Stimulated activated naive B cell treated with anti-CD40 and anti-IgM and Interleukin-4, amounts not matched to agents 10 μg/mL and 1 μg/mL and 100 μg/mL, for 72 hours (primary cell): ENCODE measurements at places on chromosomes 5 and 9.

DNA sequence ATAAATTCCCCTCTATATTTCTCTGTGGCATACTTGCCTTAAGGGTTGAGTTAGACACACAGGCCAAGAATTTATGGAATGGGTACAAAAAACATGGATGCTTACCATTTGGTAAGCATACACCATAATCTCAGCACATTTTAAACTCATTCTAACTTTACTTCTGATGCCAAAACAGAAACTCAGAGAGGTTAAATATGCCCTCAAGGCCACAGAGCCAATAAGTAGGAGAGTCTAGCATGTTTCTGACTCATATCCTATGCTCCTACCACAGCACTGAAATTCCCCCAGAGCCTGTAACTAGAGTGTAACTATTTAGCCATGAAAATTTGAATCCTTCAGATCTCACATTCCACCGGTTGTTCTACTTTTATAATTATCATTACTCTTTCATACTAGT, 559.7 kb downstream of the ACTL7B start:
- DNase-seq, result no peak

- no peak for DNase-seq
Observed at GRCh38 chr5:39132792-39133191, 58.6 kb upstream of the RICTOR start.

- DNase-seq, result no peak
Observed at GRCh38 chr5:30607301-30607894, 586.1 kb upstream of the CDH6 start.

DNA sequence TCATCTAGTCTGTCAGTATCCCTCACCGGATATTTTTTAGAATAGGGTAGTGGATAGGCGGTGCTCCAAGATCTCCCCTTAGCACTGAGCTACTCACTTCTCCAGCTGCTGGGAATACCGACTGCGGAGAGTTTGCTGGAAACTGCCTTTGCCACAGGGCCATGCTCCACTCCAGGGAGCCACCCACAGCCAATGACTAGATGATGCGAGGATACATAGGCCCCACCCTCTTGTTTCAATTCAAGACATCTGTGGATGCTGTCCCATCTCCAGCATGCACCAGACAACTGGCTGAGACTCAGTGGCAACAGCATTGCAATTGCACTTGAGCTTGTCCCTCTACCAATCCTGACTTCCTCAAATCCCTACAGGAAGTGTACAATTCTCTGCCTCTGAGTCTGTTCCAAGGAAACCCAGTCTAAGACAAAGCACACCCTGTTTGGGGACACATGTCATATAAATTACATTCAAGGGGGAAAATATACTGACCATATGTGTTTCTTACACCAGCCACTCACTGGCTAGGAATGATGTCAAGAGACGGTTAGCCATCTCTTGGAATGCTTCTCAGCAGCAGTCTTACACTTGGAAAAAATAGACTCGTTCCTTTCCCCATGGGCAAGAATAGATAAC, 312.6 kb upstream of the KIF2A start:
- no peak for DNase-seq

DNA sequence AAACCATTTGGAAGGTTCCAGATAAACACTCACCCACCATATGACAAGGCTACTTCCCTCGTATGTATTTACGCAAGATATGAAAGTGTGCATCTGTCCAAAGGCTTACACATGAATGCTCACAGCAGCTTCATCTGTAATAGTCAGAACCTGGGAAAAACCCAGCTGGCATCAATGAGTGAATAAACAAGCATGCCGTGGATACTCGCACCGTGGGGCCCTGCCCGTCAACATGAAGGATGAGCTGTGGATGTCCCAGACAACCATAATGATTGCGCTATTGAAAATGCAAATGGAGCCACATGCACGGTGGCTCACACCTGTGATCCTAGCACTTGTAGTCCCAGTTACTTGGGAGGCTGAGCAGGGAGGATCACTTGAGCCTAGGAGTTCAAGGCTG, 60.6 kb upstream of the FCN1 start:
- DNase-seq, result no peak

GRCh38 chr5:13278148-13278547, 666.3 kb downstream of the DNAH5 start:
- no peak for DNase-seq

DNA sequence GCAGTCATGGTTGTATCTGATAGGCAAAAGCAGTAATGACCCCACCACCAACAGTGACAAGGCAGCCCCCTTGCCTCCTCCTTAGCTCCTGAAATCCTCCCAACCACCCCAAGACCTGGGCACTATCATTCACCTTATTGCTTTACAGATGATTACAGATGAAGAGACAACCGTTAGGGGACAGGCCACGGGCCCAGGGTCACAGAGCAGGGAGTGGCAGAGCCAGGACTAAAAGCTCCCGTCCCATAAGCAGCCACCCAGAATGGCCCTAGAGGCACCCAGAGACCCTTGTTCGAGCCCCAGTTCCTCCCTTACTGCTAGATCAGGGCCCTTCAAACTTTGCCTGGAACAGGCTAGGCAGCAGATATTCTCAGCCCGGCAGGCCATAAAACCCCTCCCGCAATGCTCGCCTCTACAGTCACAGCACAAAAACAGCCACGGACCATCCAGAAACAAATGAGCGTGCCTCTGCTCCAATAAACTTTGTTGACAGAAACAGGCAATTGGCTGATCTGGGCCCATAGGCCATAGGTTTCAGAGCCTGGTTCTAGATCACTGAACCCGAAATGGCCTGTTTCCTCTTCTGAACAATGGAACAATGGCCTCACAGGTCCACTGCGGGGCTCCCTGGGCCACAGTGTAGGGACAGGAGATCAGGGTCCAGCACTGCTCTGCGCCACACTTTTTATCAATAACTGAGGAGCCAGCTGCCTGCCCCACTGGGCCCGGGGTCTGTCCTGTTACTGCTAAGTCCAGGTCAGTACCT, 67.0 kb downstream of the LRSAM1 start:
- no peak for DNase-seq

DNA sequence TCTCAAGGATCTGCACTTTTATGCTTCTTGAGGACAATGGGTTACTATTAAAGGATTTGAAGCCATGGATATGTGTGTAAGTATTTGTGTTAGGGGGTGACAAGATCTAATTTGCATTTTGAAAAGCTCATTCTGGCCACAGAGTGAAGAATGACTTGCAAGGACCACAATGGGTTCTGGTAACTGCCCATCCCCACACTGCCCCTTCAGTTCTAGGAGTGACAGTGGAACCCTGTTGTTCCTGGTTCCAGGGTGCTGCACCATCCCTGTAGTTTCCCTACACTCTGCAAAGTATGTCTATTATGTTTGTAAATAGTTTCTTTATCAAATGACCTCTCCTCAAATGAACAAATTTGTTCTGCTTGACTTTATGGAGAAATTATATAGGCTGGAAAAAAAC, 9.7 kb upstream of the SPRY4 start:
- DNase-seq, result no peak

GRCh38 chr9:136865041-136865767, 904 bp downstream of the EDF1 start:
- no peak for DNase-seq

DNA sequence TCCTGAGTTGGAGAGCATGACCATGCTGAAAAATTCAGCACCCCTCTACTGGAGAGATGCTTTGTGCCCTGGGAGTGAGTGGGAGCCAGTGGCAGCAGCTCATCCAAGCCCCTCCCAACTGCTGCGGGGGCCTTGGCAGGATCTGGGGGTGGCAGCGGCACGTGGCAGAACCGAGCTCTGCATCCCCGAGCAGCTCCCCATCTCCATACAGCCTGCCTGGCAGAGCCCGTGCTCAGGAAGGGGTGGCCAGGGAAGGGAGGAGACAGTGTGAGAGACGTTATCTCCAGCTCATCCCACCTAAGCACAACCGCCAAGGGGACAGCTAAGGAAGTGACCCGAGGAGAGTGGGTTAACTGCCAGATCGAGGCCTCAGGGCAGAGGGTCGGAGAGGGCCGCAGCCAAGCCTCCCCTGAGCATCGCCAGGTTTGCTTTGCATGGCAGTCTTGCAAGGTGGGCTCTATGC, 17.2 kb upstream of the DPM2 start:
- DNase-seq, result no peak

- peak; percentile 76 for DNase-seq
Observed at GRCh38 chr9:91424403-91425176, 958 bp upstream of the NFIL3 start.

- no peak for DNase-seq
Observed at GRCh38 chr5:10756549-10756948, 4.5 kb downstream of the DAP start.

DNA sequence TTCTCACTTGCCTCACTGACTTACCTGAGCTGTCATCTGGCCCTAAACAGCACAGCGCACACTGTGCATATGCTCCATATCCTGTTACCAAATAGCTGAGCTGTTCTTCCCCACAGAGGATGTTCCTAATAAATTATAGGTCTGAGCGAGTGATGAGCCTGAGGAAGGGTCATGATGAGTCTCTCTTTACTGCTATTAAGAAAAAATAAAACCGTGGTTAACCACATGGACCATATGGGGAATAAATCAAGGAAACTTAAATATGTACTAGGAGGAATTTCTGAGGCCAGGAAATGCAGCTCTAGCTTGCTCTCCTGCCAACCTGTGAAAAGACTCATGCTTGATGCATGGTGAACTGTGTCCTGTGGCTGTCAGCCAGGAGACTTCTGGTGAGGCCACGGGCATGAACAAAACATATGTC, 424.8 kb upstream of the DMAC1 start:
- DNase-seq, result no peak

DNA sequence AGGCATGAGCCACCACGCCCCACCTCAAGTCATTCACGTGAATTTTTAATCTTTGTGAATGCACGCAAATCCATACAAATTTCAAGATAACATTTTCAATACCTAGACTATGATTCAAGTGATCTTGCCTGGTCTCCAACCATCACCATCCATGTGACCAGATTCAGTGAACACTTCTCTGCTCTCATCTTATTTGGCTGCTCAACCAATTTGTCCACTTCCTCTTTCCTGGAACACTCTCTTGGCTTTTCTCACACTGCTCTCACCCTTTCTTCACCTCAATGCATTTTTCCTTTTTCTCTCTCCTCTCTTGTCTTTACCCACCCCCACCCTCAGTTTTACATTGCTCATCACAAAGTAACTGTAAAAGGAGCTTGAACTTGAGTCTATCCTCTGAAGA, 354.7 kb upstream of the KIF2A start:
- DNase-seq, result no peak

GRCh38 chr9:111253742-111254437, 76.1 kb downstream of the OR2K2 start:
- DNase-seq, result no peak

GRCh38 chr5:168773226-168773625, 194.1 kb upstream of the PANK3 start:
- no peak for DNase-seq

DNA sequence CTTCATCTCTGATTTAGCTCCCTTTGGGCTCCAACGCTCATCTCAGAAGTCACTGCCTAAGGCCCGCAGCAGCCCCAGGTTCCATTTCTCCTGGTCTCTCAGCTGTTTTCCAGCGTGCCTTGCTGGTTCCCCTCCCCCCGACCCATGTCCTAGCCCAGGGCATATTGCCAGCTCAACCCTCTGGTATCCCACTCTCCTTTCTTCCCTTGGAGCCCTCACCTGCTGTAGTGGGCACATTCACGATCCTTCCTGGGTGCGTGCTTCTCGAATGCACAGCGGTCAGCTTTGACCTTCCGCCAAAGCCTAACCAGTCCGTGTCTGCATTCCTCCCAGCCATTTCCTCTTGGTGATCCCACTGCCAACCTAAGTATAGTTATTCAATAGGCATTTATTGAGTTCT, 36.1 kb downstream of the CFAP90 start:
- no peak for DNase-seq

GRCh38 chr9:3205421-3206095, 320.2 kb downstream of the RFX3 start:
- no peak for DNase-seq

DNA sequence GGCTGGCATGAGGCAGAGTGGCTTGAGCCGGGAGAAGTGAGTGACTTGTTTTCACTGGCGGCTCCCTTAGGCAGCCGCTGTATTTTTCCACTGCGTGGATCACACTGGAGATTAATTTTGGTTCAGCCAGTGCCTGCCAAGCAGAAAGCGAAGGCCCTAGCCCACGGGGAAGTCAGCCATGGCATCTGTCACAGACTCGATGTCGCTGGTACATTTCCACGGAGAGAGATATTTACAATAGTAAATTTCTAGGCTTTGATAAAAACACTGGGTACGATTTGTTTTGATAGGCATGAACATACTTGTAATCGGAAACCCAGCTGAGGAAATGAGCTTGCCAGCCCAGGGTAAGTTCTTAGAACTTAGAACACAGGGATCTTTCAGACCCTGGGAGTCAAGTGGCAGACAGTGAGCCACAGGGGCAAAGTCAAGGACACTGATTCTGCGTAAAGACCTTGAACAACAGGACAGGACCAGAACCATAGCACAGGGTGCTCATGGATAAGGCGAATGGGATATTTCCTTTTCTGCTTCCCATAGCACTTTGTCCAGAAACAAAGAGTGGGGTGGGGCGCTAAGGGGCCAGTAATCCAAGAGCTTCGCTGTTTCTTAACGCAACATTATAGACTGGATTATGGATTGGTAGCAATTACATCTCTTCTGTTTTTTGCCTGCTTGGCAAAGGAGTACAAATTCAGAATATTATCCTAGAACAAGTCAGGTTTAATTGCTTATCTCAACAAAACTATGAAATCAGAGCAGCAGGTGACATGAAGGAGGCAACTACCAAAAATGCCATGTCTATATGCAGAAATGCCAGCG, 4.5 kb downstream of the DUSP1 start:
- DNase-seq, result no peak

- DNase-seq, result no peak
Observed at GRCh38 chr5:31855134-31856040, 216.5 kb downstream of the PDZD2 start.

DNA sequence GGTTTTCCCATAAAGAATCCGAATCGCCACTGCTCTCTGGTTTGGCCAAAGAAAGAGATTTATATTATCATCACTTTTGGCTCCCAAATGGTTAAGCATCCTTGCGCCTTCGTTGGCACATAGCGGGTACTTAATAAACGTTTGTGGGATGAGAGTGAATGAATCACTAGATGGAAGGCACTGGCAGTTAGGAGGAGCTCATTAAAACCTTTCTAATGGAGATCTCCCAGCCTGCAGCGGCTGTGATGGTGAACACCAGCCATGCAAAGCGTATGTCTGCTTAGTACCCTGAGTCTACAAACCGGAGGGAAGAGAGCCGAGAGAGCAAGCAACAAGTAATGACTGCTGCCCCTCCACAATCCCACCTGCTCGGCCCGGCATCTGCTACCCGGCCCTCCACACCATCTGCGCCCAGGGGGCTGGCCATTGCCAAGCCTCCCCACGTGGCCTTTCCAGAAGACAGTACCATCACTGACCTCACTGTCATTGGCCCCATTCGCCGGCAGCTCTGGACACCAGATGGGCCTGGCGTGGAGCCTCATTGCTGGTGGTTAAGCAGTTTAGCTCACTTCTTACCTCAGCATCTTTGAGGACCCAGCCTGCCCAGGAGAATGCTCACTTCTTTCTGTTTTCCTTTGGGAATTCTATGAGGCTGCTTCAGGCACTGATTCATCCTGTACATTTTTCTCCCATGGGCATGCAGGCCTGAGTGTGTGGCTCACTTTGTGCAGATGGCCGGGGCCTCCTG, 39.3 kb upstream of the ANKRD33B start:
- no peak for DNase-seq

GRCh38 chr5:31581498-31582099, 49.5 kb downstream of the C5orf22 start:
- no peak for DNase-seq

- no peak for DNase-seq
Observed at GRCh38 chr5:7676455-7676854, 174.5 kb downstream of the CFAP90 start.
